Fibroblast of skin of left biceps (primary cell): ENCODE measurements at places on chromosomes 6 and 20.

GRCh38 chr20:59961423-59961822 is 3.2 kb downstream of the CDH26 start:
- no peak for DNase-seq

DNA sequence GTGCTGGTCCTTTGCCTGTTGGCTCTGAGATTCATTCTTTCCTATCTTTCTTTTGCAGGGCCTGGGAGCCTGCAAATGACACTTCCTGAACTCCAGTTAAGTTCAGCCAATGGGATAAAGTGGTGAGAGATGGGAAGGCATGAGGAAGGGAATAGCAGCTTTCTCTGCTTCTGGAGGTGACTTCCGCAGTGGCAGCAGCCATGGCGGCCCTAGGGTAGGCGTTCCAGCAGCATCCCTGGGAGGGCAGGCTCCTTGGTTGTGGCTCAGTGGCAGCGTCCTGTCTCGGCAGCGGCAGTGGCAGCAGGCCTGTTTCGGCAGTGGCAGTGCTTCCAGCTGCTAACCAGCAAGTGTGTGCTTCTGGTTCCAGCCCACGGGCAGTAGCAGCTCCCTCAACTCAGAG is 7.3 kb upstream of the MDFI start:
- DNase-seq = no peak

DNA sequence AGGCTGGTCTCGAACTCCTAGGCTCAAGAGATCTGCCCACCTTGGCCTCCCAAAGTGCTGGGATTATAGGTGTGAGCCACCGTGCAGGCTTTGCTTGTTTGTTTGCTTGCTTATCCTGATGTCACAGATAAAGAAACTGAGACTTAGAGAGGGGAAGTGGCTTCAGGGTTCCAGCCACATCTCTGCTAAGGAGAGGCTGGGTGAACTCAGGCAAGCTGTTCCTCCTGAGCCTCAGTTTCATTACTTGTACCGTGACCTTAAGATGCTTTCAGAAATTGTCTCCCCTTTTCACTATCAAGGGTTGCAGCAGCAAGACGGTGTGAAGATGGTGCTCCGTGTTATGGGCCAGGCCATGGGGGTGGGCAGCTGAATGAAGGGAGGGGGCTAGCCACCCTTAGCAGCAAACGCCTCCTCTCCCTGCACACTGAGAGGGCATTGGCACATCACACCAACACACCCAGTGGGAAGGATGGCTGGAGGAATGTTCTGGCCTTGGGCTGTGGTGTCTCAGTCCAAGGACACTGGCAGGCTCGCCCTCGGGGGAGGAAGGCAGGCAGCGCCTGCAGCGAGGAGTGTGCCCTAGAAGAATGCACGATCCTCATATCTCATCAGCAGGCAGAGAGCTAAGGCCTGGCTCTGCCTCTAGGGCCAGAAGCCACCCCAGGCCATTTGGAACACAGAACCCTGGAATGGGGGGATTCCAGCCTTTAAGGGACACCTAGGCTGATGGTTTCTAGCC is 48.2 kb upstream of the TLDC2 start:
- no peak for DNase-seq

GRCh38 chr6:103002282-103002681 is 1608.8 kb downstream of the GRIK2 start:
- no peak for DNase-seq

GRCh38 chr6:160986851-160987250 is 4.7 kb upstream of the MAP3K4 start:
- no peak for DNase-seq

DNA sequence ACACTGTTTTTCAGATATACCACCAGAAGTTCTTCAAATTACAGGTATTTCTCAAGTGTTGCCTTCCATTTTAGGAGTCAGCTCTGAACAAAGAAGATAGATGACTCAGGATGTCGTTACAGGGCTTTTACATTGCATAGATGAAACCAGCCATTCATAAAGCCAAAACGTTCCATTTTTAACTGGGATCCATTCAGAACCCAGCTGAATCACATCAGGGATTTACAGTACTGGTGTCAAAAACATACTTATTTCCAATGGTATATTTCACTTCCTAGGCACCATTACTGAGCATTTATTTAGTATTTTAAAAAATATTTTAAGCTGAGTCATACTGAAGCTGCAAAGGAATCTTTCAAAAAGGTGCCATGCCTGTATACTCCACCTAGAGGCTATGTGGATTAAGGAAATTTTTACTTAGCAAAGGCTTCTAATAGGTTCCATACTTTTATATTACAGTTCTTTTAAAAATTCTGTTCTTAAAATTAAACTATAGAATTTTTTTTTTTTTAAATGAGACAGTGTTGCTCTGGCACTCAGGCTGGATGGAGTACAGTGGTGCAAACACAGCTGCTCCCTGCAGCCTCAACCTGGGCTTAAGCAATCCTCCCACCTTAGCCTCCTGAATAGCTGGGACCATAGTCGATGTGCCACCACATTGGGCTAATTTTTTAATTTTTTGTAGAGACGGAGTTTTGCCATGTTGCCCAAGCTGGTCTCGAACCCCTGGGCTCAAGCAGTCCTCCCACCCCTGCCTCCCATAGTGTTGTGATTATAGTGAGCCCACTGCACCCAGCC is 2.6 kb downstream of the ASF1A start:
- no peak for DNase-seq

DNA sequence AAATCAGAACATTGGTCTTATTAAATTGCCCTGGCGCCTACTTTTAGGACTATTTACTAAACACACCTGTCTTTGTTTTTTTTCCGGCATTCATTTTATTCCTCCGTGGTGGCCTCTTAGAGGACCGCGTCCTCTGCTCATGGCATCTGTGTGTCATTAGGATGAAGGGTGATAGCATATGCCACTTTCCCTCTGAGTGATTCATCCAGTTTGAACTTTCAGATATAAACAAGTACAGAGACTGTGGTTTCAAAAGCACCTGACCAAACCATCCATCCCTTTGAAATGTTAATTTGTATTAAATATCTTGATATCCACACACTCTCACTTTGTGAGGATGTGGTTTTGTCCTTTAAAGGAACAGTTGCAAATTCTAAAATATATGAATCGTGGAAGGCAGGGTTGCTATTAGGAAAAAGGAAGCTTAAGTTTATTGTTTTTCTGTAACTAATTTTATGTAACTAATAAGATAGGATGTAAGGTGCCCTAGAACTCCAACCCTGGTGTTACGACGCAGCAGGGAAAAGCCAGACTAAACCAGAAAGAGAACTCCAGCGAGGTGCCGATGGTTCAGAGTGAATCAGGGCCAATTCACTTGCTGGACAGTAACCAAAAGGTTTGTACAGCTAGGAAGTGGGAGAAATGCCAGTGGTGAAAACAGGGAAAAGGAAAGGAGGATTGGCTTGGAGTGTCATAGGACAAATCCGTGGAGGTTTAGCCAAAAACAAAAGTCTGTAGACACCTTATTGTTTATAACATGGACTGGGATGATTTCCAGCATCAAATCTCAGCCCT is 98.7 kb downstream of the SHLD1 start:
- no peak for DNase-seq

- no peak for DNase-seq
Observed at GRCh38 chr20:11347738-11348137, 570.0 kb upstream of the BTBD3 start.

GRCh38 chr20:19008497-19008896 is 194.9 kb downstream of the SCP2D1 start:
- no peak for DNase-seq

- no peak for DNase-seq
Observed at GRCh38 chr6:149013586-149014344, 266.9 kb downstream of the UST start.

DNA sequence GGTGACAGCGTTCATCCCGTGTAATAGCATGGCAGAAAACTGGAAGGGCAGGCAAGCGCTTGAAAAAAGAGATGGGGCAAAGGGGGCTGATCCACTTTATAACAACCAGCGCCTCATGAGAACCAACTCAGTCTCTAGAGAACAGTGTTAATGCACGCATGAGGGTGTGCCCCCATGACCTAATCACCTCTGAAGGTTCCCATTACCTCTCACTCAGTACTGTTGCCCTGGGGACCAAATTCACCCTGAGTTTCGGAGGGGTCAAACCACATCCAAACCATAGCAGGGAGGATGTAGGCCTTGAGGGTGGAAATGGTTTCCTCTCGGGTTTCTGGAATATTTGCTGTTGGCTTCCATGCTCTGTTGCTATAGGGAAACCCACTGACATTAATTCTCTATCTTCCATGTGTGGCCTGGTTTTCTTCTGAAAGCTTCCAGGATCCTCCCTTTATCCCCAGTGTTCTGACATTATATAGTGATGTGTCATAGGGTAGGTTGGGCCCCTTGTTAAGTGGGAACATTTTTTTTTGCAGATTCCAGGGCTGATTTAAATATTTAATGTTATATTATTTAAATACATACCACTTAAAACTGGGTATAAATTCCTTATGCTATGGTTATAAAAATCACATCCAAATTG is 65.2 kb downstream of the PPP1R14C start:
- peak; percentile 64 for DNase-seq

- DNase-seq = no peak
Observed at GRCh38 chr20:36576081-36576445, 2.7 kb downstream of the TGIF2 start.

DNA sequence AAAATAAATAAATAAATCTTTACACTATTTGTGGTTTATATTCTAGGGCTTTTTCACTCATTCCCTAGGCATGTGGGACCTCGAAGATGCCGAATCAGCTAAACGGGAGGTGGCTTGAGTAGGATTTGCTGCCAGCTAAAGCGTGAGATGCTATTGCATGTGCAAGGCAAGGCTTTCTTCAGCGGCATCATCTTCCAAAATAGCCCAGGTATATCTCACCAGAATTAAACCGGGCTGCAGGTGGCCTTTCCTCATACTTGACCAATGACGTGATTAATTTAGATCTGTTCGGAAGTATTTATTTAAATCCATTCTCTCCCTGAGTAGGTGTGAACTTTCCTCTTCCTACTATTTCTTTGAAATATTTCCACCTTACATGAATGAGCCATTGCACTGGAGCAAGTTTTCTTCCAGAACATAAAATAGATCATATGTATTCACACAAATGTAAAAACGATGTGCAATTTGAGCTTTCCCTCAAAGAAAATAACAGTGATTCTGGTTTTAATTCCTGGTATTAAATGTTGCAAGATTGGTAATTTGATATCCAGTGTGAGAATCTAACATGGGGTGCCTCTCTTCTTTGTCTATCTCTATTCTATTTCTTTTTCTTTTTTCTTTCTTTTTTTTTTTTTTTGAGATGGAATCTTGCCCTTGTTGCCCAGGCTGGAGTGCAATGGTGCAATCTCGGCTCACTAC is 24.3 kb upstream of the ZNF217 start:
- DNase-seq = no peak

DNA sequence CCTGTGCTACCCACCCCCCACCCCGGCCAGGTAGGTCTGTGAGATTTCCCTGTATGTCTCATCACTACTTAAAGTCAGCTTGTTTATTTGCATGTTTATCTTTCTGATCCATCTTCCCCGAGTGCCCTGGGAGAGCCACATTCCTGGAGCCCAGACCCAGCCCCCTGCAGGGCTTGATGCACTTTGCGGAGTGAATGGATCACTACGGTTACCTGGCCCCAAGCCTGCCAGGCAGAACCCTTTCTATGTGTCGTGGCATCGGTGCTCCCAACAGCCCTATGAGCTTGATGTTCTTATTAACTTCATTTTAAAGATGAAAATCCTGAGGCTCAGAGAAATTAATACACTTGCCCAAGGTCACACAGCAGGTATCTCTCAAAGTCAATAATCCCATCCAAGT is 13.6 kb upstream of the SLCO4A1 start:
- DNase-seq = no peak

DNA sequence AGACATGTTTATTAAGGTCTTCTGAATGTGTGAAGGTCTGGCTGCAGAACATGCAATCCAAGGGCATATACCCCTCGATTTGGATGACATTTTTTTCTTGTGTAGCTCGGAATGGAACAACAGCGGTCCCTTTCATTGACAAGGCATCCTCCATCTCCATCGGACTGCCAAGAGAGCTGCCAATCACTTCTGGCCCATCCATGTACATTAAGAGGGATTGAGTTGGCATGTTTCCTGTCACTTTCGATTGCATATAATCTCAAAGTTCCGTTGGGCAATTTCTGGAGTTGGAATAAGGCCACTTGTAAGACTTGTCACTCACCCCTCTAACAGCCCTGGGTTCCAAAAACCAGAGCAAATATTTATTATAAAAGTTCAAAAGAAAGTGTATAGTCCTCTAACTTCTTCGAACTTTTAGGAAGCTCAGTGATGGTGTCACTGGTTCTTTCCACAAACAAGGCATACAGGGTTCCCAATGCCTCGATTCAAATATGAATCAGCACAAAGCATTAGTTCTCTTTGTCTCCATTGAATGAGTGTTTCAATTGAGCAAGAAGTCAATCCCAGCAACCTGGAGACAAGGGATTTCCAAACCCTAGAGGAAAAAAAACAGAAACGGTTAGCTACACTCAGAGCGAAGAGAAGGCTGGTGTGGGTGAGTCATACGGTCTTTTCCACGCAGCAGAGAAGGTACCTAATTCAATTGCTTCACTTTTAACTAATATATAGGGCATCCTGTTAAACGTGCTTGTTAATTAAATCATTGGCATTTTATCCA is 10.9 kb downstream of the ZNF217 start:
- DNase-seq = peak; percentile 66

- DNase-seq = no peak
Observed at GRCh38 chr6:89368107-89368506, 15.6 kb upstream of the UBE2J1 start.

- DNase-seq = no peak
Observed at GRCh38 chr6:140478631-140479030, 1104.2 kb upstream of the CITED2 start.

GRCh38 chr6:1796706-1797529 is 187.2 kb downstream of the FOXC1 start:
- DNase-seq = no peak

DNA sequence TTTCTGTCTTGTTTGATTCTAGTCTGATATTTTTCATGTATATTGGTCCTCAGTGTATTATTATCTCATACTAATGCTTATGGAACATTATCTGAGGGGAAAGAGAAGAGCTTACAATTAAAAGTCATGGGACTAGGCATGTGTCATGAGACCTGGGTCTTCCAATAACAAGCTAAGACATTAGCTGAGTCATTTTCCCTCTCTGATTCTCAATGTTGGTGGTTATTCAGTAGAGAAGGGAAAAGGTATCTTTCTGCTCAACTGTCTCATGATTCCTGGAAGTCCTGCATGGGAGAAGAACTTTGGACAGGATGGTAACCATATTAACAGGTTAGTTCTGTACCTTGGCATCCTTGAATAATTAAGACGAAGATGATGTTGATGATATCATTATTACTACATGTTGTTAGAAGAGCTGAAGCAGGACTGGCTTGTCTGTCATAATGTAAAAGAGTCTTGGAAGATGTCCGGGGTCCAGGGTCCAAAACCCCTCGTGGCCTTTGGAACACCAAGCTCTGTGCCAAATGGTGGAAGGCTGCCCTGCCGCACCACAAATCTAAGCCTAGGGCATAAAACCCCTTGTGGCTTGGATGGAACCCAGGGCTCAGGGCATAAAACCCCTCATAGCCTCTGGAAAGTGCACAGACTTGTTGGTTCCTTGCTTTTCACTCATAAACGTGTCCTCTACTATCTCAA is 19.1 kb downstream of the TRIM38 start:
- DNase-seq = no peak

GRCh38 chr6:41846666-41847237 is 48.4 kb downstream of the USP49 start:
- peak; percentile 80 for DNase-seq

- DNase-seq = peak; percentile 34
Observed at GRCh38 chr6:133977983-133978895, 25.2 kb downstream of the TBPL1 start.

GRCh38 chr20:25280051-25280573 is 32.2 kb downstream of the PYGB start:
- no peak for DNase-seq
